ENCODE measurements at places on chromosomes 2 and 18.
A peak's percentile ranks its signal among the peaks of the same experiment; 100 is the strongest.

DNA sequence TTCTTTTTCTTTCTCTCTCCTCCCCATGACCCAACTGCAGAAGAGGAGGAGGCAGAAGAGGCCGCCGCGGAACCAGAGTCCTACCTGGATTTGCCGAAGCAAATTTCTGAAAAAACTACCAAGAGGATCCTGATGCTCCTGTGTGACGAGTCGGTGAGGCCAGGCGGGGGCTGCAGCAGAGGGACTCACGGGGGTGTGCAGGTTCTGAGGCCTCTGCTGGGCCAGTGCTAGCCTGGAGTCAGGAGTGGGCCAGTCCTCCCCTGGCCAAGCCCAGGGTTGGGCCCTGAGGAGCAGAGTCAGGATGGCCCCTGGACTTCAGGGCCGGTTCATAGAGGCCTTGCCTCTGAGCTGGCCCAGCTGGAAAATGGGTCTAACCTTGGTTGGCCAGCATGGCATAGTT, 29.3 kb downstream of the OTOF start:
- DNase-seq: no peak

GRCh38 chr2:104862058-104862941, 8.4 kb downstream of the POU3F3 start:
- no peak for DNase-seq

- no peak for DNase-seq
Observed at GRCh38 chr2:240329778-240330177, 105.7 kb upstream of the GPC1 start.

DNA sequence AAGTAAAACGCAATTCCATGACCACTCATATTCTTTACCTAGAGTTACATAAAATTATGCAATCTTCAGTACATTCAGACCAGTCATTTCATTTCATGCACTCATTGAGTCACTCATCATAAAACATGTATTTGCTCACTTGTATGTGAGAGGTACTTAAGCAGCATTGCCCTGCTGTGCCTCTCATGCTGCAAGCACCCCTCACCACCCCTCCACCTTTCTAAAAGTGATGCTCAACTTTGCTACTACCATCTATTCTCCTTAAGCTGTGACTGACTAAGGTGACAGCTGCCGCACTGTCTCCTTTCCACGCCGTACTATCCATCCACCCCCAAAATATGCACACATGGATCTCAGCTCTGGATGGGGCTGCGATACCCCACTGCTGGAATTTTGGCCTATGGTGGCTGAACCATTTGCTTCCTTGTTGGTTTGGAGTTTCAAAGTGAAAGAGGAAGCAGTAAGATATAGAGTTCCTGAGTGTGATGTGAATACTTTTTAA, 7.2 kb downstream of the ARHGAP25 start:
- DNase-seq: no peak

GRCh38 chr18:27599202-27599829, 414.2 kb upstream of the CHST9 start:
- DNase-seq: peak; percentile 8

DNA sequence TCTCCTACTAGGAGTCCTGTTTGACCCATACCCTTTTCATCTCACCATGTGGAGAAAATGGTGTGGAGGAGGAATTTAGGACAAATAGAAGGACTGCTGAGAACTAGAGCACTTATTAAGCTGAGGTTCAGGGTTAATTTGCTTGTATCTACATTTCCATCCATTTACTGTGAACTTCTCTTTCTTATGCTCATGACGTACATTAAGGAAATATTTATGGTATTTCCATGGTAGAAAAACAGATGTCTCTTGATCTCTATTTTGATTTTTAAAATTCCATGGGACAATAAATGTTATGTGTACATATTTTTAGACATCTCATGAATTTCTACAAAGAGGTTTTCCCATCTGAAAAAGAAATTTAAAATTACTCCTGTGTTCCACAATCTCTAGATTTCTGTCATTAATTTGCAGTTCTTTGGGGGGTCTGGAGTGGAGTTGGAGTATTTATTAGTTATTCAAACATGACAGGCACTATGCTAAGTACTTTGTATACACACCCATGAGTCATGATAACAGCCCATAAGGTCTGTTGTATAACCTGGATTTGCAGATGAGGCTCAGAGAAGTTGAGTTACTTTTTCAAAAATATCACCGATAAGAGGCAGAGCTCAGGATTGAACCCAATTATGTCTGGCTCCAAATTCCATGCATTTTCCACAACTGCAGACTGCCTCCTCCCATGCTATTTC, 112.6 kb downstream of the COPS8 start:
- DNase-seq: no peak

DNA sequence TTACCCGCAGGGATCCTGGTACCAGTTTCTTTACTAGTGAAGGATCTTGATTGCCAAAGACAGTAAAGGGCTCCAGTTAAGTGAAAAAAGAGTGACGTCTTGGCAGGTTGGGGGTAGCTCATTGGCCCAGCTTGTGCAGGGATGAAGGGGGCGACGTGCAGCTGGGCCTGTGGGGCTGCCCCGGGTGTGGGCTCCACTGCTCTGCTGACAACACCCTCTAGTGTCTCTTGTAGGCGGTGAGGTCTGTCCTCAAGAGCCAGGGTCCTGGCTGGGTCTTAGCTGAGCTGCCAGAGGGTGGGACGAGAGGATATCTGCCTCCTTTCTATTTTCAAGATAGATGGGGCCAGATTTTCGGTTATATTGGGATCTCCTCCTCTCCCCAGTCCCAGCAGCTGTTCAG, 6.1 kb downstream of the ARHGEF4 start:
- DNase-seq: no peak

DNA sequence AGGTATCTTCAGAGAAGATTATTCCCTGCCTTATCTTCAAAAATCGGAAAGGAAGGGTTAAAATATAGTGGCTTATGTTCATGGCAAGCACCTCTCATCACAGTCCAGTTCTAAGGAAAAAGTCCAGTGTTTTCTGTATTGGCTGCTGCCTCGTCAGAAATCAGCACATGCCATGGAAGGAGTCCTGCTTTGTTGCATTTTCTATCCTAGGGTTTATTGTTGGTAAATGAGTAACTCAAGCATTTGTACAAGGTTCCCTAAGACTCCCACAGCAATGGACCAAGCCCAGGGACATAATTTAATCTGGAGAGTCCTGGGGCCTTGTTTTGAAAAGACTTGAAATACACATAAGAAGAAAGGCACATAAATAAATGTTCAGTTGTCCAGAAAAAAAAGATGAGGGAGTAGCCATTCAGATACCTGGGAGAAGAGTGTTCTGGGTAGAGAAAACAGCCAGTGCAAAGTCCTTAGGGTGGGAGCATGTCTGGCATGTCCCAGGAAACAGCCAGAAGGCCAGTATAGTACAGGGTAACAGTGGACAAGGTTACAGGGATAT, 26.4 kb downstream of the NBEAL1 start:
- no peak for DNase-seq

DNA sequence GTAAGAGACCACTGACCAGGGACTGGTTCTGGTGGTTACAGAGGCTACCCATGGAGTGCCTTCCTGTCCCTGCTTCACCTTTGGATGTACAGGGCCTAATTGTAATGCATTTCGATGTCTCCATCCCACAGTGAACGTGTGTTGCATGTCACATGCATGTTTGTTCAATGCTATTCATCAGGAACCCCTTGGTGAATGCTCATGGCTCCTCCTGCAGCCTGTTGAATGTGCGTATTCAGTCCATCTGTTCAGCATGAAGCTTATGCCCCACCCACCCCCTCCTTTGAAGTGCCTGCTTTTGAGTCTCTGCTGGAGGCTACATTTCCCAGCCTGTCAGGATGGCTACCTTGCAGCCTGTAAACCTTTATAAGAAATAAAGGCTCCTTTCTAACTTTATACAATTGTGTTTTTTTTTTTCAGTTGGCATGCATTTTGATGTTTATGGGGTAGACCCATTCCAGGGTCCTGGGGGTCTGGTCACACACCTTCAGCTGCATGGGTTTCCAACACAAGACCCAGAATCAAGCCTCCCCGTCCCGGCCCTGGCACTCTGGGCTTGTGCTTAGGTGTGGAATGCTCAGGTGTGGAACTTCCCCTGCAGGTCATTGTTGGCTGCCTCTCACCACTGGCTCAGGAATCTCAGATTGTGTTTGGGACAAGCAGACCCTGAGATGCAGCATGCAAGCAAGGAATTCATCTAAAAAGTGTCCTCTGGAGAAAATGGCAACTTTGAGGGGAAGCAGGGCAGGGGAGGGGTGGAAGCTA, 238.8 kb upstream of the HDAC4 start:
- DNase-seq: no peak

DNA sequence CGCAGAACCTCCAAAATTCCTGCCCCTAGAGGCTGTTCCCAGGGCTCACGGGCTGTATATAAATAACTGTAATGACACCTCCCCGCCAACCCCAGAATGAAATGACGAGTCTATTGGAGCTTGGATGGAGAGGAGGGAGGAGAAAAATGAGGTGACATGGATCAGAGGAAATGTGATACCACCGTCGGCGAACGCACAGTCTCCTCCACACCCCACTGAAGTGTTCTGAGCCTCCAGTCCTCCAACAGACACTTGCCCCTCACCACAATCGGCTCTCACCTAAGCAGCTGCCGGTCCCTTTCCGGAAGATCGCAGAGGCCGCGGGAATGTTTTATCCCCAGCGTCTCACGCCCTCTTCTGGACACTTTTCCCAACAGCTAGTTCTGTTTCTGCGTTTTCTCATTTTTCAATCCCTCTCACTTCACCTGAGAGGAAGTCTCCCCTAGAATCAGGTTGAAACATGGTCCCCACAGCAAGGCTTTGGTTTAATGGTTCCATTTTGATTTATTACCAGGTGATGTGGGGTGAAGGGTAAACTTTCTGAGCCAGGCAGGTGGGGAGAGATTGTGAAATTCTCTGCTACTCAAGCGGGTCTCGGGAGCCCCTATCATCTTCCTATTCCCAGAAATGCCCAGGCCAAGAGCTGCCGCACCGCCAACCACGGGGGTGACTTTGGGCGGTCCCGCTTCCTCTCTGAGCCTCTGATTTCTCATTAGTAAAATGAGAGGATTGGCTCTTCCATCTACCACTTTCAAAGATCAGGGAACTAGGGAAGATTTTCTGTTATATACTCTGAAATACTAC, 9.1 kb upstream of the MYO5B start:
- DNase-seq: no peak

Data from CD4-positive, alpha-beta T cell treated with Interleukin-17A for 1 hour (primary cell).